Islet precursor cell (in vitro differentiated cells): ENCODE measurements at places on chromosomes 3 and 15.
A peak's percentile ranks its signal among the peaks of the same experiment; 100 is the strongest.

GRCh38 chr15:36742696-36743095, 163.3 kb downstream of the CDIN1 start:
- DNase-seq = no peak

DNA sequence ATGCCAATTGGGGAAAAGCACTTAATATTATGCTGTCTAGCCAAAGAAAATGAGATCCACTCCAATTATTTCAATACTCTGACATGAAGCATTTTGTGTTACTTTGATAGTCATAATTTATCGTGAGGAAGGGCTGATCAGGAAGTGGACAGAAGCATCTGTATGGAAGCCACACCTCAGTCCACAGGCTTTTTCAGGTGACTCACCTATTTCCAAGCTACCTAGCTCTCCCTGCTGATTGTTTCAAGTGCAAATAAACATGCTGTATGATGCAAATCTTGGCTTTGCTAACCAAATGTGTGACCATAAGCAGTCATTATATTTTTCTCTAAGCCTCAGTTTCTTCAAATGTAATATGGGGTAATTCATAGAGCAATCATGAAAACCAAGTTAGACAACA, 30.8 kb upstream of the CPB1 start:
- no peak for DNase-seq

DNA sequence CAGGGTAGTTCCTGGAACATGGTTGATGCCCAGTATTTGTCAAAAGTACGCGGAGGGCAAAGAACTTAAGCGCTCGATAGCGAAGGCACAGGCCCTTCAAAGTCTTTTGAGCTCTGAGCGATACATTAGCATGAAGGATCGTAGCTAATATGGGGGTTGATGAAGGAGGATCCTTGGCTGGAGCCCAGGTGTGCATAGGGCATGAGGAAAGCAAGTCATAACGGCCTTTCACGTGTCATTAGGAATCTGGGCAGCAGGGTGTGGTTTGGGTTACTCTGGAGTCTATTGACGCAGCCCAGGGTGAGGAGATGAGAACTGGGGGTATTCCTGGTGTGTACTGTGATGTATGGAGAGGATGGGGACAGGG, 31.7 kb downstream of the SPINK8 start:
- DNase-seq = no peak

GRCh38 chr3:162332344-162332743, 835.7 kb downstream of the OTOL1 start:
- DNase-seq = no peak

DNA sequence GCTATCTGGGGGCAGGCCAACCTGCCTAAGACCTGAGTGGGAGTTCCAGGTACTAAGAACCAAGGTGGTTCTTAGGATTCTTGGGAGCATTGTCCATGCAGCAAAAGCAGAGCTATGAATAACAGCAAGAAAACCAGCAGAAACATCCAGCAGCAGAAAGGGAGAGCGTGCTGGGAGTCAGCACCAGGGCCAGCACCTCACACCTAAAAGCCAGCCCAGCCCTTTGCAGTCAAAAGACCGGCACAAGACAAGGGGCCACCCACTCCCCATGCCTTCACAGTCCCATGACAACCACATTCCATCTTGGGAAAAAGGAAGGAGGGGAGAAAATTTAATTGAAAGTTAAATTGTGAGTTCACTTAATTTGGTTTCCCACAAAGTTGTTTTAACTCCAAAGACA, 364.9 kb downstream of the AGBL1 start:
- DNase-seq = peak; percentile 63

DNA sequence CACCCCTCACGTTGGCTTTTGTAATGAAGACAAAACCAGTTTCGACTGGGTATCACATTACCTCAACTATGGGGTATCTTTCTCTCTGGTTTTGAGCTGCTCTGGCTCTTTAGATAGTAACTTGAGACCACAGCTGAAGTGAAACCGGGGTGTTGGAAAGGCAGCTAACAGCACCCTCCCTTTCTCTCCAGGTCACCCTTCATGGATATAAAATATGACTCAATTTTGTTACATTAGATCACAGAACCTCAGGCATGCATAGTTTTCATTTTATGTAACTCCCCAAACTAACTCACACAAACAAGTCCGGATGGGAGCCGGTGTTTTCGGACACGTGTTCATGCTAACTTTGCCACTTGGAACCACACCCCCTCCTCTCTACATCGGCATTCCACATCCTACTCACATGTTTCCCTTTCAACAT, 90.7 kb downstream of the NR2F2 start:
- no peak for DNase-seq

DNA sequence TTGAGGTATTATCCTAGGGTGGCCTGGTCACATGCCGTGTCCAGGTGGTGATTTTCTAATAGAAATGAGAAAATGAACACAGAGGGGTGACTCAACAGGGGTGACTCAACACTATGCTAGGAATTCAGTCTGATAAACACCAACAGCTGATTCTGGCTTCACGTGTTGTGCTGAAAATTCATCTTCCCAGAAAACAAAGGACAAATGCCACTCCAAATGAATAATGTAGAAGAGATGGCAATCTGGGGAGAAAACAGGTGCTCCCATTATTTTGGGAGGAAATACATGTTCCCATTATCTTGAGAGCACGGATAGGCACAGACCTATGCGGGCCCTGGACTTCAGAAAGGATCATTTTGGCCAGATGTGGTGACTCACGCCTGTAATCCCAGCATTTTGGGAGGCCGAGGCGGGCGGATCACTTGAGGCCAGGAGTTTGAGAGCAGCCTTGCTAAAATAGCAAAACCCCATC, 101.2 kb upstream of the MEX3B start:
- DNase-seq = no peak

DNA sequence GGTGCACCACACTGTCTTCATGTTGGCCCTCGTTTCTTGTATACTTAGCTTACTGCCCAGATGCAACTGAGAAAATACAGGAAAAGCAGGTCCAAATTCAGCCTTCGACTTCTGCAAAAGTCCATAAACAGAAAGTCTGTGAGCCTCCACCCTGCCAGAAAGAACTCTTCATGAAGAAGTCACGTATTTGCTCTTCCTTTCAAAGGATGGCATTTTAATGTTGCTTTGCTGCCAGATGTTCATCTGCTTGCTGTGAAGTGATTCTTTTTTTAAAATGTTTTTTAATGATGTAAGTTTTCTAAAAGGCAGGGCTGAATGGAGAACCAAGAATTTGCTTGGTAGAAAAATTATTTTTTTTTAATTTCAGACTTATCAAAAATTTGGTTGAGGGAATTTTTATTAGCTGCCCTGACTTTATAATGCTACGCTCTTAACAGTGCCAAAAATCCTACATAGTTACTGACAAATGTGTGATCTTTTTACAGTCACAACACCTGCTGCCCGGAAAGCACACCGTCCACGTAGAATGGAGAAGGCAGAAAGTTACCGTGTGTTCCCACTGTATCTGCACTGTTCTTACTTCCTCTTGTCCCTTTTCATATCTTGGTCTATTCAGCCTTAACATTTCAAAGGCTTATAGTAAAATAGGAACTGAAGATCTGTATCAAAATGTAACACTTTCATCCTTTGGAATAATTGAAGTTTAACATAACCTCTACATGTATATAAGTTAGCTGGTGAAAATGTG, 136.3 kb downstream of the LRRC28 start:
- DNase-seq = no peak

DNA sequence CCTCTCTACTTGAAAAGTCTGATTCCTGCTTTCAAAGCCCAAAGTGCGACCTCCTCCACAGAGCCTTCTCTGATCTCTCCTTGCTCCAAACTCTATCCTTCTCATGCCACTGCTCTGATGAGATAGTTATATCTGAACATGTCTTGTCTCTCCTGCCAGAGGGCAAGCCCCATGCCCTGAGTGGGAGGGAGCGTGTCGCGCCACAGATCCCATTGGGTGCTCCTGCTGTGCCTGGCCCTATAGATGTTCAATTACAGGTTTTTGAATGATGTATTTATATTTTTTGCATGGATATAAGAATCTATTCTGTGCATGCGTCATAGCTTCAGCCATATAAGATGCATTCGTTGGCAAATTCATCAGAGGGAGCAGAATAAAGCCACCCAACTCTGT, 20.4 kb downstream of the CORO2B start:
- no peak for DNase-seq

DNA sequence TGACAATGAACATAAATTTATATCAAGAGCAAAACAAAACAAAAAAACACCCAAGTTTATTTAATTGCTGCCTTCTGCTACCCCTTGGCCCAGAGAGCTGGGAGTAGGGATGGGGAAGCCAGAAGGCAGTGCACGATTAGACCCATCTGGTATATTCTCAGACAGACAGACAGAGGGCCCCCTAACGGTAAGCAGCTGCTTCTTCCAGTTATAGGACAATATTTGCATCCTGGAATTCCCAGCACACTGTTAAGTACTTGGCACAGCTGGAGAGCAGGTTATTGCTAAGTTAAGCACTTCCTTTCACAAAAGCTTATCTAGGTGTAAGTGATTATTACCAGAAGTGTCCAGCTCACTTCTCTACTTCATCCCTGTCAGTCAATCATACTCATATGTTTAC, 39.3 kb downstream of the C2CD4B start:
- no peak for DNase-seq

- DNase-seq = no peak
Observed at GRCh38 chr3:25744470-25744869, 38.8 kb downstream of the NGLY1 start.

GRCh38 chr15:95884276-95884675, 446.2 kb upstream of the NR2F2 start:
- DNase-seq = peak; percentile 85

- DNase-seq = no peak
Observed at GRCh38 chr3:120625159-120625586, 29.0 kb downstream of the NDUFB4 start.

GRCh38 chr3:36756269-36756668, 8.1 kb downstream of the DCLK3 start:
- no peak for DNase-seq

- no peak for DNase-seq
Observed at GRCh38 chr15:101353240-101353639, 58.2 kb upstream of the SNRPA1 start.

GRCh38 chr15:31069360-31070000, 32.0 kb downstream of the TRPM1 start:
- no peak for DNase-seq

DNA sequence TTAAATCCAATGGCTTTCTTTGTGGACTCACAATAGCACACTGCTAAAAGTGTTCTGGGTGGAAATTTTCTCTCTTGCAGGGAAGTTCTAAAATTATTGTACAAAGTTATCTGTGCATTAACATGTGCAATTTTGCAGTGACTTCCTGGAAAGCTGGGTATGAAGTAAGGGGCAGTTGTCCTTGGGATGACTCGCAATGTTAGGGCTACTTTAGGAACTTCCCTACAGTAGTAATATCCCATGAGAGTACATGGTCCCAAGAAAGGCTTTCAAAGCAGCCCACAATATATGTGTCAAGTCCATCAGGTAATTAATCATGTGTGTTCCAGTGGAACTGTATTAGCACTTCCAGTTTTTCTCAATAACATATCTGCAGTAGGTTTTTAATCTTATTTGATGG, 201.0 kb upstream of the UBE2E2 start:
- no peak for DNase-seq

DNA sequence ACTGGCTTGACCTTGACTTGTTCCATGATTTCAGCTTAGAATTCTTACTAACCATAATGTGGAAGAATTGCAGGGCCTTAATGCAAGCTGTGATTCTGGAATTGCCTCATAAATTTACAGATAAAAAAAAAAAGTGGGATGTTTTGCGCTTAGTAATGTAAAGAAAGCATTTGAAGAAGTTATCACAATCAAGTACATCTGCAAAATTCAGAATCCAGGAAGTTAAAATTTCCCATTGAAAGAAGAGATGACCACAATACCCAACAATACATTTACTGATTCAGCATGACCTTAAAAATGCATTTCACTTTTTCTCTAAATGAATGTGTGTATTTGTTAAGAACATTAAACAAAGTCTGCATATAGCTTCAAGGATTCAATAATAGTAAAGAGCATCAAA, 65.1 kb upstream of the CCNL1 start:
- no peak for DNase-seq

GRCh38 chr15:72866182-72866581, 82.6 kb upstream of the ADPGK start:
- no peak for DNase-seq
